Mesenchymal stem cell (in vitro differentiated cells and primary cell): ENCODE measurements at places on chromosomes 4 and X.

DNA sequence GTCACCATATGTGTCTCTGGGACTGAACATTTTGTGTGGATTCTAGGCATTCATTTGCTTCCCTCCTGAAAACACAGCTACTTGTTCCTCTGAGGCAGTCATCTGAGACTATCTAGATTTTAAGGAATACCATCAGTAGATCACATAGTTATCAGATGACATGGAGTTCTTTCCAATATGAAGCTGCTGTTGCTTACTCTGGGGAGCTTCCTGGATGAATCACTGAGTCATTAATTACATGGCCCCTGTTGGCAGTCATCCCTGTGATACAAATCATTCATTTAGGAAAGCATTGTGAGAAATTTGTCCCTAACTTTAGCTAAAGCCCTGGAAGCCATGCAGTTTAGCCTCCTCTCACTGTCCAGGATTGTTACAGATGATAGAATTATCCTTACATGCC, 98.2 kb upstream of the ARSJ start:
- no peaks in the 10 kb centered on the region for H3K36me3 ChIP-seq
- DNase-seq: peak; percentile 81
- H3K4me3 ChIP-seq: no peak overlapping the region
- no peak overlapping the region for H3K27ac ChIP-seq
- H3K4me1 ChIP-seq: peaks cover 2% of the 10 kb centered on the region
- H3K27me3 ChIP-seq: no peaks in the 10 kb centered on the region

DNA sequence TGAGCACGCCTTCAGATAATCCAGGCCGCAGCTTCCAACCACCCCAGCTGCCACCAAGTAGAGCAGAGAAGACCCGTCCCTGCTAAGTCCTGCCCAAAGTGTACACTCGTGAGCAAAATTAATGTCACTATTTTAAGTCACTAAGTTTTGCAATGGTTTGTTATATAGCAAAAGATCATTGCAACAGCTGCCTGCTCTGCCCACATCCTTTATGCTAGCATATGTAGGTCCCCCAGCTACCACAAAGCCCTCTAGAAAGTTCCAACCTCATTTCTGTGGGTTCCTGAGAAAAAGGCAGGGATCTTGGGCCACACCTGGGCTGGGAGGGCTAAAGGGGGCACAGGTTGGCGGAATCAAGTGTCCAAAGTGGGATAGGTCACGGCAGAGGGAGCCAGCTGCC, 346.9 kb downstream of the BCOR start:
- no peak for DNase-seq
- peaks cover 14% of the 10 kb centered on the region for H3K27me3 ChIP-seq
- H3K4me3 ChIP-seq: no peak overlapping the region
- H3K27ac ChIP-seq: no peak overlapping the region

- no peak for DNase-seq
- no peaks in the 10 kb centered on the region for H3K27me3 ChIP-seq
- no peak overlapping the region for H3K27ac ChIP-seq
- H3K36me3 ChIP-seq: peaks cover 3% of the 10 kb centered on the region
Measured at GRCh38 chrX:123392921-123393320, 208.8 kb downstream of the GRIA3 start.

- H3K27me3 ChIP-seq: no peaks in the 10 kb centered on the region
- no peak overlapping the region for H3K4me3 ChIP-seq
- H3K27ac ChIP-seq: no peak overlapping the region
- no peaks in the 10 kb centered on the region for H3K36me3 ChIP-seq
- H3K4me1 ChIP-seq: no peaks in the 10 kb centered on the region
Measured at GRCh38 chr4:106192131-106192530, 123.9 kb downstream of the TBCK start.

DNA sequence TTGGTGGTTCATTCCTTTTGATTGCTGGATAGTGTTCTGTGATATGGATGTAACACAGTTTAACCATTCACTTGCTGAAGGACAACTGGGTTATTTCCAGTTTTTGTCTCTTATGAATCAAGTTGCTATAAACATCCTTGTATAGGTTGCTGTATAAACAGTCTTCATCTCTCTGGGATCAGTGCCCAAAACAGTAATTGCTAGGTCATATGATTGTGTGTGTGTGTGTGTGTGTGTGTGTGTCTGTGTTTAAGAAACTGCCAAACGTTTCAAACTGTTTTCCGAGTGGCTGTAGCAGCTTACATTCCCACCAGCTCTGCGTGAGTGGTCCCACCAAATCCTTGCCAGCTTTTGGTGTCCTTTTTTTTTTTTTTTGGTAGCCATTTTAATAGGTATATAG, 60.4 kb downstream of the F11 start:
- H3K27me3 ChIP-seq: no peaks in the 10 kb centered on the region
- no peak overlapping the region for H3K4me3 ChIP-seq
- no peak for DNase-seq
- no peak overlapping the region for H3K27ac ChIP-seq
- H3K36me3 ChIP-seq: no peaks in the 10 kb centered on the region

DNA sequence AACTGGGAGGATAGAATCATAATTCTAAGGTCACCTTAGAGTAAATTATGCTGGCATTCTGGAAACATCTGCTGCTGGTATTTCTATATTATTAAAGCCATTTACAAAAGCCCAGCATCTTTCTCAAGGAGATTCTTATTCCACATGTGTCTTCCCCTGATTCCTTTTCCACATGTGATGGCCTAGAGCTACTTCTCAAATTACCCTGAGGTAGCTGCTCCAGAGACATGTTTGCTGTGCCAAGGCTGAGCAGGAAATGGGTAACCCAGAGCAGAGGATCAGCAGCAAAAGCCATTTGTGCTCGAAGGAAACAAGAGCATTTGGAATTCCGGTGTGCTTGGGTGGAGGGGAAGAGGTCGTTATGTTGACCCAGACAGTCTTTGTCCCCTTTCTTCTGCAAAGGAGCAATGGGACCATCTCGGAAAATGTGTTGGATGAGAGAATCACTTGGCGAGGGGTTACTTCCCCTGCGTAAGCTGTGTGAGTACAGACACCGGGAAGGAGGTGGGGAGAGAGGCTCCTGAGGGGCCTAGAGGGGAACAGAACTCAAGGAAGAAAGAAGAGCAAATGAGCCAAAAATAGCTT, 24.6 kb downstream of the TSC22D3 start:
- H3K27me3 ChIP-seq: no peaks in the 10 kb centered on the region
- no peak overlapping the region for H3K27ac ChIP-seq
- no peak for DNase-seq
- H3K4me1 ChIP-seq: peaks cover 3% of the 10 kb centered on the region

DNA sequence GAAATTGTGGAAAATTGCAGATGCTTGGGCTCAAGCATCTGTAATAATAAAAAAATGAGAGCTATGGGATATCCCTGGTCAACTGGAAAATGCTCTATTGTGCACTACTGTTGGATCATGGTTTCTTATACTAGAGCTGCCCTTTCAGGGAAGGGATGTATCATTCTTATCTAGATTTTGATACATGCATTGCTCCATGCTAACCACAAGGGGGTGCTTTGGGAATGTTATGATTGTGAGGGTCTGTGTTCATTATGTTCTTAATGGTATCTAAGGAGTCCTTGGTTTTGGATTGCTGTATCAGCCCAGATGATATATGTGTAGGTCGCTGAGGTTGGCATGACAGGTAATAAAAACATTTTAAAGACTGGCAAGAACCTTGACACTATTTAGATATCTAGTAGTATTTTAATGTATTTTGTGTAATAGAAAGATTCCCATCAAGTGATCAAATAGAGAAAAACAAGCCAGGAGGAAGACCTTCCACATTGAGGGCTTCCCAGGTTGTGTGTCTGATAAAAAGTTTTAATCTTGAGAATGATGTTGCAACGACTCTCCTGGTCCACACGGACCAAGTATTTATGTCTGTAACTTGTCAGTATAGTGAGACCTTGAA, 49.2 kb upstream of the TLR2 start:
- H3K4me1 ChIP-seq: no peaks in the 10 kb centered on the region
- no peaks in the 10 kb centered on the region for H3K27me3 ChIP-seq

GRCh38 chr4:3494462-3494871, 31.4 kb downstream of the DOK7 start:
- H3K27ac ChIP-seq: no peak overlapping the region
- H3K4me1 ChIP-seq: peaks cover 41% of the 10 kb centered on the region
- DNase-seq: no peak
- no peaks in the 10 kb centered on the region for H3K36me3 ChIP-seq
